ENCODE measurements at places on chromosomes 5 and 9. TPM values are rescaled to one million over a fixed set of nuclear protein-coding genes. Genes with fewer than 3 reads are reported as not detected.
A peak's percentile ranks its signal among the peaks of the same experiment; 100 is the strongest.

Gene HAPLN1
- total RNA-seq, result not detected

Gene ANGPTL2
- total RNA-seq, result not detected

Gene MOB3B
- total RNA-seq, result 0.47 TPM

Gene IL3
- total RNA-seq, result 0.25 TPM

Gene ANKRD34B
- not detected for total RNA-seq

Gene TPPP
- 0.18 TPM for total RNA-seq

Gene HBEGF
- 6.4 TPM for total RNA-seq

DNA sequence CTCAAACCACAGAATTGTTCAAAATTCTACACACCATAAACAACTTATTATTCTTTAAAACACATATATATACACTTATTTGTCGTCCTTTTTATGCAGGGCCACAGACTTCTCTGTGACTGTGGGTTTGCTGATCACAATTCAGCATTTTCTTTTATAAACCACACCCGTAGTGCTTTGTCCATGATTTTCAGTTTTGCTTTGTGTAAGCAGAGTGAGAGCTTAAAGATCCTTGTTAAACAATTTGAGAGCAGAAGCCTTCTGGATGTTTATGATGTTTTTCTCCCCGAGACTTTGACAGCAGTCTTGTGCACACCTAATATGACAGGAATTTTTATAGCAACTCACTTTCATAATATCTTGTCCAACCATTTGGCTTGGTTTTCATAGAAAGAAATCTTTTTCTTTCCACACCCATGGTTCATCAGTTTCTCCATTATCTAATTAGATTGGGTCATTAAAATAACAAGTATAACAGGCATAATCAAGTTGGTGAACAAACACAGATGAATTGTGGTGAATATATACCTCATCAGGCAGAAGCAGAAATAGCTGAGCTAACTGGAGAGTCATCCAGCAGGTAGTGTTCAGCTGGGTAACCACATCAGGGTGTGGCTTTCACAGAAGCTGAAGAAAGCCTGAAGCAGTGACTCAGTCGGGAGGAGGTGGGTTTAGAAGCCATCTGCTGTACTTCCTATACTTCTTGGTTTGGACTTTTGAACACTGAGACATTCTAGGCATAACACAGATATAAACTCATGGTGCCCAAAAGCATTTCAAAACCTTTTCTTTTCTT, 232.8 kb downstream of the DOCK8 start:
- DNase-seq, result peak; percentile 84

DNA sequence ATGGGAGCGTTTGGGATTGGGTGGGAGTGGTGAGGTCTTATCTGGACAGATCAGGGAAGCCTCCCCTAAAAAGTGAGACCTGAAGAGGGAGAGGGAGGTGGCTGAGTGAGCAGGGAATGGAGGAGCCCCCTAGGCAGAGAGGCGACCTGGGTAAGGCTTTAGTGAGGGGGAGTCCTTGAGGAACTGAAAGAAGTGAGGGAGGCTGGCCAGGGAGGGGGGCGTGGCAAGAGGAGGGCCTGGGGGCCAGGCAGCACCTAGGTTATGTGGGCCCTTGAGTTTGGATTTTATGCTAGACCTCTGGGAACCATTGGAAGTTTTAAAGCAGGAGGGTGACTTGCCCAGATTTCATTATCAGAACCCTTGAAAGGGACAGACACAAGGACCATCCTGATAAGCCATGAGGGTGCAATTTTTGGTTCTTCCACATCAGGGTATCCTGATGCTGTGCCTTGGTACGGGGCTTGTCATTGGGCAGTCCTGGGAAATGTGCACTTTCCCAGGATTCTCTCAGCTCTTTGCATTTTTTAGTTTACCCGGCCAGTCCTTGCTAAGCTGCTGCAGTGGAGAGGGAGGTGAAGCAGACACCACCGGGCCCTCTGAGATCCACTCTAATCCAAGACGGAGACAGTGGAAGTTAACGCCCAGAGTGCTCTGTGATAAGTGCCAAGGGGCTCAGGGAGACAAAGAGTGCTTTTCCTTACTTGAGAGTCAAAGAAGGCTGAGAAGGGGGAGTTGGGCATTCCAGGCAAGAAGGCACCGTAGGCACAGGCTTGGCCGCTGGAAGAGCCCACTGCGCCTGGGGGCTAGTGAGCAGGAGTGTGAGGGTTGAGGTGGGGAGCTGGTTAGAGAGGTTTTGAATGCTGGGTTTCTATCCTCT, 16.1 kb downstream of the GSN start:
- no peak for DNase-seq

DNA sequence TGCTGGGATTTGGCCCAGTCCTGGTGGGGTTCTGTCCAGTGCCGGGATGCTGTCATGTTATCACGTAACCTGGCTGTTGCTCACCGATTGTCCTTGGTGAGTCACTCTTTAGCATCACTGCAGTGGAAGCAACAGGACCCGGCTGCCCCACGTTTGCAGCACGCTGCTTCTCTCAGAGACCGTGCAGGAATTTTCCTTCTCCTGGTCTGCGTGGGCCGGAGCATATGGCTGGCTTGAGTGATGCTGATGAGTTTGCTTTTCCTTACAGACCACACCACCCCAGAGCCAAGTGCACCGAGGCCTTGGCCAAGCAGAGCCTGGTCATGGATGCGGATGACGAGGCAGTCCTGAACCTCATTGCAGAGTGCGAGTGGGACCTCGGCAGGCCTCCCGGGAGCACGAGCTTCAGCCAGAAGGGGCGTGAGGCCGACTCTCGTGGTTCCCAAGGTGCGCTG, 21.4 kb downstream of the CEP72 start:
- DNase-seq, result no peak

GRCh38 chr9:137456061-137456863, 2.9 kb downstream of the NSMF start:
- DNase-seq, result no peak

DNA sequence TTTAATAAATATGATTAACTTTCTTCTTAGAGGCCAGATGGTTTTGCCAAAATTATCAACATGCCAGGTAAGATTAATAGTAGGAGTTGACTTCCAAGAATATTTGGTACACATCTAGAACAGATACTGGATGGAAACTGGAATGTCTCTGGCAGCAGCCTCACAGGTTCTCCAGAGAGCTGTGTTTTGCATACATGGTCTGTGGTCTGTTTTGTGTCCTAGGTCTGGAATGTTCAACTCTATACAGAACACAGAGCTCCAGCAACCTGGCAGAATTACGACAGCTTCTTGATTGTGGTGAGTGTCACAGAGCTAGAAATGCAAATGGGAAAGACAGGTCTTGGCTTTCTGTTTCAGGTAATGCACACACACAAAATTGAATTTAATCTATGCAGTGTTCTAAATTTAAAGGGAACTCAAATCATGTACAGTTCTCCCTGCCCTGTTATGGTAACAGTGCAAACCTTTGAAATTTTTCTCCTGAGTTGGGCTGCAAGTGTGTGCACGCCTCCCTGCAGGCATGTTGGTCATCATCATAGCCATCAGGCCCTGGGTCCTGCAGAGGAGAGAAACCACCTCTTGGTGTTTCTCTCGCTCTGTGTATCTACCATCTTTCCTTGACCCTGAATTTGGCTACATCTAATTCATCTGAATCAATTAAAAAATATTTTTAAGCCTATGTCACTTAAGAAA, 58.3 kb downstream of the PIK3R1 start:
- DNase-seq, result no peak

- no peak for DNase-seq
Measured at GRCh38 chr5:91177085-91177484, 206.0 kb downstream of the ARRDC3 start.

DNA sequence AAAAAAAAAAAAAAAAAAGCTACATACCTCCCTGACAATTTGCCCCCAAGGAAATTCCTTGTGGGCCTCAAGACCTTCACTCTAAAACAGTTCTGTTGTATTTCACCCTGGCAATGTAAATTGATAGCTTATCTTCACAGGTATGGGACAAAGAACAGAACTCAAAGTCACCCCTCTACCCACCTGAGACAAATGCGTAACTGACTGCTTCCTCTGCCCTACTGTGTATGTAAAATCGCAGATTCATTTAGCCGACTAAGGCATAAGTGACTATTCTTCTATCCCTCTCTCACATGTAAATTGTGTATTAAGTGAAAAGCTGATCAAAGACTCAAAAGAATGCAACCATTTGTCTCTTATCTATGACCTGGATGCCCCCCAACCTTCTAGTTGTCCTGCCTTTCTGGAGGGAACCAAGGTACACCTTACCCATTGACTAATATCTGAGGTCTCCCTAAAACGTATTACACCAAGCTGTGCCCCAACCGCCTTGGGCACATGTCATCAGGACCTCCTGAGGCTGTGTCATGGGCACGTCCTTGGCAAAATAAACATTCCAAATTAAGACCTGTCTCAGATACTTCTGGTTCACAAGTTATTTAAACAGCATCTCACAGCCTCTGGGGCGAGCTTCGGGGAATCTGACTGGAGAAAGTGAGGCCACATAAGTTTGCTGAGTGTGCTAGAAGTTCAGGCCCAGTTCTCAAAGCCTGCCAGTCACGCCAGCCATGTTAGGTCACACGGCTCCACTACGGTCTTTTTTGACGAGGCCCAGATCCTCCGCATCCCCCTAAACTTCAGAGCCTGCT, 954 bp downstream of the TBCA start:
- peak; percentile 61 for DNase-seq

DNA sequence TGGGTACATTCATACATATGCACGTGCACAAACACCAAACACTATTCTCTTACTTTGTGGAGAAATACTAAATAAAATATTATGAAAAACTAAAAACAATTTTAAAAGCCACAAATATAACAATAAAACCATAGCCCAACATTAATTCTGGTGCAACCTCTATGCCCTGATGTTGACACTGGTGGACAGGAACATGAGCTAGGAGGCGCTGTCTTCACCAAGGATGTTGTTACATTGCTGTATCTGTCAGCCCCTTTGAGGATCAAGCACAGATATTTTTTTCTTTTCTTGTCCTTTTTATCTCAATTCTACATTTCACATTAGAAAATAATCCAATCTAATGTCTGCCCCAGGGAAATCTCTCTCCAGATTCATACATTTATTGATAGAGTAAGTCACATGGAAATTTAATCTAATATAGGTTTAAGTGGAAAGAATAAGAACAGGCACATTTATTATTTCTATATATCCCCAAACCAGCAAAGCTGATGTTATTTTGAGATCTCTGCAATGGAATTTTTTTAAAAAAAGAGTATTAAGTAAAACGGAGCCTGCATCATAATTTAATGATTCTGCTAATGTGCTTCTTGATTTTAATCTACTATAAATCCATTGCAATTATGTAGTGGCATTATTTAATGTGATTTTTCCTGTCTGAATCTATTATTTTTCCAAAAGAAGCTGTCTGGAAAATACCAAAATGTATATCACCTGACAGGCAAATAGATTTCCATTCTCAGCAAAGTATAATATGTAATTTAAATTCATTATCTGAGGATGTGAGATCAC, 716.5 kb downstream of the MTRR start:
- DNase-seq, result no peak

- no peak for DNase-seq
Measured at GRCh38 chr5:147686421-147686820, 96.1 kb downstream of the JAKMIP2 start.

- no peak for DNase-seq
Measured at GRCh38 chr5:108420158-108420557, 38.3 kb upstream of the FBXL17 start.

GRCh38 chr5:80109646-80110478, 74.7 kb downstream of the THBS4 start:
- DNase-seq, result no peak

DNA sequence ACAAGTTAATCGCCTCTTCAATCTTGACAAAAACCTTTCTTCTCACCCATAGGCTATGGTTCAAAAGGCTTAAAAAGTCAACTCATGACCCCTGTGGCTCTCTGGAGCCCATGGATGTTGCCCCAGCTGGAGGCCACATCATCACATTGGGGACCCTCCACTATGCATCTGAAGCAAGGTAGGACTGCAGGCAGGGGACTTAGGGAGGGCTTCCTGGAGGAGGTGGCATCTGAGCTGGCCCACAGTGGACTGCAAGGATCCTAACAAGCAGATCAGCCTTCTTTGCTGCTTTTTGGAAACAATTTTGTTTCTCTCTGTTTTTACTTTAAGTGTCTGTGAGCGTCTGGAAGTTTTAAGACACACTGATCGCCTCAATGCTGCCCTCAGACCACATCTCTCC, 234.7 kb downstream of the HSPA4 start:
- no peak for DNase-seq

DNA sequence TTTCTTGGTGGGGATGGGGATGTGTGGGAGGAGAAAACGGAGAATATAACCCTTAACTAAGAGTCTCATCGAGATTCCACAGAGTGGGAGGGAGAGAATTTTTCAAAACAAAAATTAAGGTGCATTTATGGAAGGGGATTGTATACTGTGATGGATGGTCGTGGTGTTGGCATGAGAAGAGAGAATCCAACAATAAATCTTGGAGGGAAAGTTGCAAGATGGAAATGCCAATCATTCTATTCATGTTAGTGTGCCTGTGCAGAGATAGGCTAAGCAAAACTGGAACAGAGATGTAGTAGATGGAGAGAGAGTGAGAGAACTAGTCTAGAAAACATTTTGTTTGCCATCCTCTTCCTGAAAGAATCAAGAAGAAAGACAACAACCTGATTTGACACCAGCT, 613.1 kb downstream of the EBF1 start:
- no peak for DNase-seq

- peak; percentile 50 for DNase-seq
Measured at GRCh38 chr5:179762079-179762780, 29.6 kb downstream of the MAML1 start.

GRCh38 chr9:23677446-23677845, 148.6 kb downstream of the ELAVL2 start:
- no peak for DNase-seq

GRCh38 chr5:105907016-105907415, 1763.7 kb downstream of the EFNA5 start:
- no peak for DNase-seq

- DNase-seq, result no peak
Measured at GRCh38 chr9:76453785-76454184, 5.2 kb upstream of the GCNT1 start.

DNA sequence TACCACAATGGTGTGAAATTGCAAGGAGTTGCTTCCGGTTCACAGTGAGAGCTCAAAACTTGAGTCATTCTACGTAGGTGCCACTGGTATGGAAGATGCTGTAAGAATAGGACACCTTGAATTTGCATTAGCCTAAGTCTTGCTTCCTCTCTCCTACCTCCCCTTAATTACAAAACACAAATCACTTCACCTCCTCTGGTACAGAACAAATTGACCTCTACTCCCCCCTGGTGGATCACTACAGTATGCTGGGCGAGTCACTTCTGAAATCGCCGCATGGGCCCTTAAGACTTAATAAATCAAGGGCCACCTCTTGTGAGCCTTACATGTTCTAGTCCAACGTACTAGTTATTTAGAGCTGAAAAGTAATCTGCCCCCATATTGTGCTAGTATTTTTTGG, 145.3 kb upstream of the SMARCA2 start:
- peak; percentile 54 for DNase-seq

- no peak for DNase-seq
Measured at GRCh38 chr5:171592076-171592475, 172.6 kb downstream of the FGF18 start.

DNA sequence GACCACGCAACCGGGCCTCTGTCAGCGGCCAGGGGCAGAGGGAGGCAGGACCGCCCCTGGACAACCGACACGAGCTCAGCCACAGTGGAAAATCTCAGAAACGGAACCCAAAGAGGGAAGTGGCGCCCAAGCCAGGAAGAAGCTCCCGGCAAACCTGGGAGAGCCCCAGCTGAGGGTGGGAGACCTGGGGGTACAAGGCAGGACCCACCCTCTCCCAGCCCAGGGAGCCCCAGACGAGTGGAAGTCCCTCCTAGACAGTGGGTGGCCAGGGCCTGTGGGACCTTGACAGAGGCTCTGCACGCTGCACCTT, 3.0 kb downstream of the SLC12A7 start:
- DNase-seq, result no peak

GRCh38 chr9:7273575-7273974, 515.8 kb downstream of the KDM4C start:
- no peak for DNase-seq

GRCh38 chr5:119373449-119373858, 17.6 kb downstream of the TNFAIP8 start:
- DNase-seq, result no peak
